ENCODE measurements at places on chromosomes 1 and 21.

DNA sequence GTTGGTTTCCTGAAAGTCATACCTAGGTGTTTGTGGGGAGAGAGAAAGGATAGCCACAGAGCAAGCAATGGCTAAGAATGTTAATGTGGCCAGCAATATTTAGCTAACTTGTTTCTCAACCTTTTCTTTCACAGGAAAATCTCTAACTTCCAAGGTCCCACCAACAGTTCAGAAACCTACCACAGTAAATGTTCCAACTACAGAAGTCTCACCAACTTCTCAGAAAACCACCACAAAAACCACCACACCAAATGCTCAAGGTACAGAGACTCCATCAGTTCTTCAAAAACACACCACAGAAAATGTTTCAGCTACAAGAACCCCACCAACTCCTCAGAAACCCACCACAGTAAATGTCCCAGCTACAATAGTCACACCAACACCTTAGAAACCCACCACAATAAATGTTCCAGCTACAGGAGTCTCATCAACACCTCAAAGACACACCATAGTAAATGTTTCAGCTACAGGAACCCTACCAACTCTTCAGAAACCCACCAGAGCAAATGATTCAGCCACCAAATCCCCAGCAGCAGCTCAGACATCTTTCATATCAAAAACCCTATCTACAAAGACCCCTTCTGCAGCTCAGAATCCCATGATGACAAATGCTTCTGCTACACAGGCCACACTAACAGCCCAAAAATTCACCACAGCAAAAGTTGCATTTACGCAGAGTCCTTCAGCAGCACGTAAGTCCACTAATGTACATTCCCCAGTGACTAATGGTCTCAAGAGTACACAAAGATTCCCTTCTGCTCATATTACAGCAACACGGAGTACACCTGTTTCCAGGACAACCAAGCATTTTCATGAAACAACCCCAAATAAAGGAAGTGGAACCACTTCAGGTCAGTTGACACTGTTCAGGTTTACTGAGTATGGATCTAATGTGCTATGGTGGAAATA, 15.3 kb downstream of the CD55 start:
- no peak for DNase-seq

DNA sequence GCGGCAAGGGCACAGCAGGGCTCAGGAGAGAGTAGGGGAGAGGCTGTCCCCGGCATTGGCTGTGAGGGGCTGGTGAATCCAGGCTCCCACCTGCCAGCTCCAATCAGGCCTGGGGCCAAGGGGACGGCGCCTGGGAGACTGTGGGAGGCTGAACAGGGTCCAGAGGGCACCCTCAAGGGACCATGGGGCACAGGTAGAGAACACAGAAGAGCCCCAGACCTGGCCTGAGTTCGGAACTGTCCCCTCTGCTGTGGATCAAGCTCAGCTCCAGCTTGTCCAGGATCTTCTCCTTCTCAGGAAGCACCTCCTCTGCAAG, 67.0 kb downstream of the KCNAB2 start:
- DNase-seq, result no peak

DNA sequence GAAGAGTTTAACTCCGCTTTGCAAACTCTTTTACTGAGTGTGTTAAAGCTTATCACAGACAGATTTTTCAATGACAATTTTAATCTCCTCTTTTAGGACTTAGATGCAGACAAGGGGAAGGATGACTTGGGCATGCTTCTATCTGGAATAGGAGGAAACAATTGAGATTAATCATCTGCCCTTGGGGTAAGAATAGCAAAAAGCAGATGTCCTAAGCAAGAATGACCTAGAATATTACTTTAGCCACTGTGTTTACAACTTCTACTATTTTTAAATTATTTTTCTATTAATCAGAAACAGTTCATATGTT, 569.0 kb upstream of the ADGRL2 start:
- no peak for DNase-seq

DNA sequence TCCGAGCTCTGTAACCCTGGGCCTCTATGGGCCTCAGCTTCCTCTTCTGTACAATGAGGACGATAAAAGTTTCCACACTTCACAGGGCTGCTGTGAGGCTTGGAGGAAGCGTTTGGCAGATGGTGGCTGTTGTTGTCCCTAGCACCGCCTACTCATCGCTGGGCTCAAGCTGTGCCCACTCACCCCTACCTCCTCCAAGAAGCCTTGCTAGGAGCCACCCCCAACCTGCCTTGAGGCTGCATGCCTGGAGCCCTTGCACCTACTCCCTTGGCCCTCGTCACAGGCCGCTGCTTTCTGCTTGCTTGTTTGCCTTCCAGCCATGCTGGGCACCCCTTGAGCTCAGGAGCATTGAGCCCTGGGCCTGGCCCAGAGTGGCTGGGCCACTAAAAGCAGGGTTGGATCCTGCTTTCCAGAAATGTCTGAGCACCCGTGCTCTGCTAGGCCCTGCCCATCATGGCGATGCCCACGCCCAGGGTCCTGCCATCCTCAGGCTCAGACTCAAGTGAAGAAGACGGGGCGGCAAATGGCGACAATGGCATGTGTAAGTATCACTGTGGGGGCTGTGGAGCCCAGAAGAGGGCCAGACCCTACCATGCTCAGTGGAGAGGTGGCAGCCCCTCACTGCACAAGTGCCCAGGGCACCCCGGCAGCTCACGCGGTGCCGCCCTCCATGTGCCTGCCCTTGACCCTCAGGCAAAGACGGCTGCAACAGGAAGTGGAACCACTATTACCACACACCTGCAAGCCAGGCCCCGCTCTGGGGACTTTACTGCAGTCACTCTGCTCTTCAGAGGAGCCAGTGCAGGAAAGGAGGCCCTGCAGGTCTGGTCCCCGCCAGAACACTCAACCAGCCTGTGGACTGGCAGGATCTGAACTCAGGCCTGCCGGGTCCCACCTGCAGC, 9.5 kb downstream of the SH3BGRL3 start:
- no peak for DNase-seq

DNA sequence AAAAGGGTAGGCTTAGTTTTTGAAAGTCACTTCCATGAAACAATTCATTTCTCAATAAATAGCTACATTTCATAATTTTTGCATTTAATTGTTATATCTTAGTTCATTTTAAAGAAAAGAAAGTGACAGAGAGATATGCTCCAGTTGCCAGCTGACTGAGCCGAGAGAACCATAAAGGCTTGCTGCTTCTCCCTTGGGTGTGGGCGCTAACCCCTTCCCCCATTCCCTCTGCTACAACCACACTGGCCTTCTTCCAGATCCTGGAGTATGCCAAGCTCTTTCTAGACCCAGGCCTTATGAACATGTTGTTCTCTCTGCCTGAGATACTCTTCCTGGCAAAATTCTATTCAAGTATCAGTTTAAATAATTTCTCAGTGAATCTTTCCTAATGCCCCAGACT, 12.3 kb downstream of the SORT1 start:
- no peak for DNase-seq

- no peak for DNase-seq
These were observed 37.6 kb downstream of the MTARC1 start for GRCh38 chr1:220824031-220824989.

GRCh38 chr1:156444407-156445001, 56.1 kb downstream of the MEF2D start:
- no peak for DNase-seq

- no peak for DNase-seq
These were observed 58.6 kb upstream of the HIVEP3 start for GRCh38 chr1:41977326-41977725.

DNA sequence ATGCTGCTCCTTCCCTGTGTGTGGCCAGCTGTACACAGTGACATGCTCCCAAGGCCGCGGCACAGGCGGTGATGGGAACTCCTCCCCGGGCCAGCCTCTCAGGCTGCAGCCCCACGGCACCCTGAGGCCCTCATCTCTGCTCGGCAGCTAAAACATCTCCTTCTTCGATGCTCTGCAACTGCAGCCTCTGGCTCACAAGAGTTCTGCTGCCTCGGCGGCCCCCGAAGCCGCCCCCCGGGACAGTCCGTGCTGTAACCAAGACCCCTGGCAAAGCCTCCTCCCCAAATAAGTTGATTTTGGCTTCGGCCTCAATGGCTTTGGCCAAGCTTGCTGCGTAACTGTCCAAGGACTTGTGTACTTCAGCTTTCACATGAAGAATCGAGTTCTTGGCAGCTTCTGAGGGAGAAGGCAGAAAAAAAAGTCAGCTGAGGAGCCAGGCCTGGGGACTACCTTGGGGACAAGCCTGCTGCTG, 51.3 kb downstream of the GPR161 start:
- DNase-seq, result no peak

GRCh38 chr1:226107471-226108460, 45.2 kb downstream of the H3-3A start:
- DNase-seq, result no peak

- no peak for DNase-seq
These were observed 14.0 kb upstream of the PEF1 start for GRCh38 chr1:31658721-31659120.

GRCh38 chr1:84171481-84171880, 27.4 kb downstream of the PRKACB start:
- DNase-seq, result no peak

DNA sequence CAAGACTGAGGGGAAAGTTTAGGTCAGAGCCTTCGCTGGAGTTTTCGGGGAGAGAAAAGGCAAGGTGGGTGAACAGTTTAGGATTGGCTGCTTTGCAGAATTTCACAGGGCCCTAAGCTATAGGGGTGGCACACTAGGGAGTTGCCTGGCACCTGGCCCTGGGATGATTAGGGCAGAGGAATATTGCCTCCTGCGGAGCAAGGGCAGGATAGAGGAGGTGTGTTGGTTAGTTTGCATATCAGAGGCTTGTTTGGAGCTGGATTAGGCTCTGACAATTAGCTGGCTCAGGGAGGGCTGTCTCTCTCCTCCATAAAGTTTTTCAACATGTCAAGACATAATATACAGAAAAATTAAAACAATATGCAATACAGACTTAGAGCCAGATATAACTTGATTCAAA, 436.4 kb downstream of the DISC1 start:
- DNase-seq, result no peak

DNA sequence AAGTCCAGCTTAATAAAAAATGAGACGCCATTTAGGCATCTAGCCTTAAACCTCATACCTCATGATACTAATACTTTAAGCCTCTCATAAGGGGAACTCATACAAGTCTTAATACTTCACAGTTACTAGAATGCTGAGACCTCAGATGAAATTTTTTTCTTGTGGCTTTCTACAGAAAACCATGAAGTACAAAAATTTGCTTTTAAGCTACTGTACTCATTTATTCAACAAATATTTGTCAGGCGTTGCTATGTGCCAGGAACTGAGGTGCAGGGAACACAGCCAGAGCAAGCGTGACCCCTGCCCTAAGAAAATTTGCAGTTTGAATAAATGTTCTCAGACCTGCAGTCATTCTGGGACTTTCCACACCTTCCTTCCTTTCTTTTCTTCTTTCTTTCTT, 150.6 kb downstream of the MRPL39 start:
- no peak for DNase-seq

- no peak for DNase-seq
These were observed 778.1 kb upstream of the TMPRSS15 start for GRCh38 chr21:19181604-19182140.

- DNase-seq, result no peak
These were observed 6.1 kb downstream of the PRDM15 start for GRCh38 chr21:41873005-41873404.

DNA sequence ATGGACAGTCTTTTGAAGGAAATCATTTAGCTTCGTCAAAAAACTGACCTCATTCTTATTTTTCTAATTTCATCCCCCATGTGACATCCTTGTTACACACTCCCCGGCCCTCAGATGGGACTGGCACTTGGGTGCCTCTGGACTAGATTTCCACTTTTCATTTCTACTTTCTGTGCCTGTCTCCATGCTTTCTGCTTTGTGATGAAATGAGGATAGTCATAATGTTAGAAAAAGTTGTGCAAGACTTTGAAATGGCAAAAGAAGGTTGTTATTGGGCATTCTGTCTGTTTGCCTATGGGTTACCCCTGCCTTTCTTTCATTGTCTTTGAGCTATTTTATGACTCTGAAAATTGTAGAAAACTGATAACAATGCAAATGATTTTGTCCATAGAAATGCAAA, 54.9 kb downstream of the MDM4 start:
- DNase-seq, result no peak

DNA sequence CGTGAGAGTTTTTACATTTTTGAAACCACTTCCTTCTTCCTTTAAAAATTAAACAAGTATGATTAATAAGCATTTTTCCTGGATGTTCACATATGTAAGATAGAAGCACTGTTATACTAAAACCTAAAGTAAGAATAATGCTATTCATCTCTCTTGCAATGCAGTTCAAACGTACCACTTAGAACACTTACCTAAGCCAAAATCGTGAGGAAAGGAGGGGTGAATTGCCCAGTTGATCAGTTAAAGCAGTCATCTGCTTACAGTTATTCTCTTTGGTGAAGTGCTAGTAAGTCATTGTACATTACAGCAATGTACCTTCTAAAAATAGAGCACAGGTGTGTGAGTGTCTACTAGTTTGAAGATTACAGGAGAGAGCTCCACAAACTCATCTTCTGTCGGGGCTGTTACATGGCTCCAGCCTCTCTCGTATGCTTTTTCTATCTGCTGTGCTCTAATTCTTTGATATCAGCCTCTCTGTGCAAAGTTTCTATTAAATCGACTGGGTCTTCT, 3.4 kb downstream of the NCAM2 start:
- DNase-seq, result no peak

DNA sequence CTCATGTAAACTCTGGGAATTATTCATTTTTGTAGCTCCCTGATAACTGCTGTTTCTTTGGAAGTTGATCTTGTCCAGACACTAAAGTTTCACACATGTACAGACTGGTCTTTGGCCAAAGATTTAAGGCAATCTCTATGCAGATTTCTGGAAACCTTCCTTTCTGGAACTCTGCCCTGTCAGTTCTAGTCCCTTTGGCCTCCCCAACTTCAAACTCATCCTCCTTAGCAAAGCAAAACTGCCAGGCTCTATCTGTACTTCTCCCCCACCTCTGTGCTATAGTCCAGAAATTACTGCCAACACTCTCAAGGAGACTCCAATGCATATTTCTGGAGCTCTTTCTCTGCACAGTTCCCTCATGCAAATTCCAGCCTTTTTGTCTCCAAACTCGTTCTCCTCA, 36.5 kb downstream of the C1orf198 start:
- no peak for DNase-seq

GRCh38 chr1:214199585-214199984, 81.4 kb upstream of the SMYD2 start:
- DNase-seq, result no peak
